ENCODE measurements at places on chromosomes 6 and 20.

- DNase-seq: no peak
- H3K27ac ChIP-seq: no peak overlapping the region
- no peak overlapping the region for H3K4me3 ChIP-seq
- no peaks in the 10 kb centered on the region for H3K36me3 ChIP-seq
- peaks cover 37% of the 10 kb centered on the region for H3K27me3 ChIP-seq
Measured at GRCh38 chr20:38144974-38145728, 19.9 kb downstream of the TGM2 start.

DNA sequence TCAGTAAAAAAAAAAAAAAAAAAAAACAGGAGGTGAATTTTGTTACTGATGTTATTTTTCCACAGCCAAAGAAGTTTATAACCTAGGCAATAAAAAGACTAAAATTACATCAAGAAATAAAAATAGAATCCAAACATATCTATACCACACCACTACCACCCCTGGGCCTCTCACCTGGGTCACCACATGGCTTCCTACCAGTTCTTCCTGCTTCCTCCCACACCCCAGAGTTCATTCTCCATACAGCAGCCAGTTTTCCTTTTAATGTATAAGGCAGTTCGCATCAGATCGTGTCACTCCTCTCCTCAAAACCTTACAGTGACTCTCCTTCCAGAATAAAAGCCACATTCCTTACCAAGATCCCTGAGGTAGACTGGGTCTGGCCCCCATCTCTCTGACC is 23.9 kb downstream of the ROS1 start:
- H3K27me3 ChIP-seq: peaks cover 7% of the 10 kb centered on the region
- no peaks in the 10 kb centered on the region for H3K4me1 ChIP-seq
- H3K4me3 ChIP-seq: no peak overlapping the region
- no peak for DNase-seq

- DNase-seq: peak; percentile 42
- peaks cover 67% of the 10 kb centered on the region for H3K36me3 ChIP-seq
- no peaks in the 10 kb centered on the region for H3K27me3 ChIP-seq
- peak overlapping the region; percentile 81 for H3K27ac ChIP-seq
- peaks cover 48% of the 10 kb centered on the region for H3K4me1 ChIP-seq
Measured at GRCh38 chr6:30720738-30721197, 616 bp downstream of the TUBB start.

- H3K4me3 ChIP-seq: no peak overlapping the region
- no peaks in the 10 kb centered on the region for H3K27me3 ChIP-seq
- no peak for DNase-seq
- no peaks in the 10 kb centered on the region for H3K36me3 ChIP-seq
Measured at GRCh38 chr6:64591676-64592036, 956.1 kb downstream of the PHF3 start.

GRCh38 chr6:16136621-16137450 is 8.0 kb downstream of the MYLIP start:
- peak overlapping the region; percentile 70 for H3K4me3 ChIP-seq
- H3K4me1 ChIP-seq: peaks cover 68% of the 10 kb centered on the region
- no peaks in the 10 kb centered on the region for H3K27me3 ChIP-seq
- peaks cover 86% of the 10 kb centered on the region for H3K36me3 ChIP-seq
- peak overlapping the region; percentile 63 for H3K27ac ChIP-seq
- no peak for DNase-seq

GRCh38 chr6:158324136-158324535 is 11.9 kb downstream of the TULP4 start:
- no peak for DNase-seq
- peaks cover 1% of the 10 kb centered on the region for H3K36me3 ChIP-seq
- peaks cover 32% of the 10 kb centered on the region for H3K4me1 ChIP-seq
- no peaks in the 10 kb centered on the region for H3K27me3 ChIP-seq
- H3K27ac ChIP-seq: no peak overlapping the region

DNA sequence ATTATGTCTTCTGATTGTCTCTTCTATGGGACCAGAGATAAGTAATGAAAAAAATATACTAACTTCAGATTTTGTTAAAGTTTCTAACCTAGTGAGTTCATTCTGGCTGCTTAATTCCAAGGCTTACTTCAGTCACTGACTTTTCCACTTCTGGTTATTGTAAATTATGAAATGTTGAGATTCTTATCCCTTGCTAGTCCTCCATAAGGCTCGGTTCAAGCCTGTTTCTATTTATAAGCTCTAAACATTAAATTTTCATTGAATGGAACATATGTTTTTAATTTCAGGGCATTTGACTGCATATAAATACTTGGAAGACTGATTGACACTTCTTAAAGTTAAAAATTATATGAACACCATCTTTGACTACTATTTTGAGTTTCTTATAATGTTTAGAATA is 23.6 kb upstream of the NKAIN2 start:
- H3K27me3 ChIP-seq: no peaks in the 10 kb centered on the region
- no peak overlapping the region for H3K27ac ChIP-seq
- no peak overlapping the region for H3K4me3 ChIP-seq
- no peaks in the 10 kb centered on the region for H3K4me1 ChIP-seq
- DNase-seq: no peak
- H3K36me3 ChIP-seq: no peaks in the 10 kb centered on the region

GRCh38 chr20:16158976-16159286 is 414.3 kb downstream of the KIF16B start:
- no peak overlapping the region for H3K27ac ChIP-seq
- H3K27me3 ChIP-seq: no peaks in the 10 kb centered on the region
- no peak overlapping the region for H3K4me3 ChIP-seq
- H3K4me1 ChIP-seq: no peaks in the 10 kb centered on the region
- DNase-seq: no peak

DNA sequence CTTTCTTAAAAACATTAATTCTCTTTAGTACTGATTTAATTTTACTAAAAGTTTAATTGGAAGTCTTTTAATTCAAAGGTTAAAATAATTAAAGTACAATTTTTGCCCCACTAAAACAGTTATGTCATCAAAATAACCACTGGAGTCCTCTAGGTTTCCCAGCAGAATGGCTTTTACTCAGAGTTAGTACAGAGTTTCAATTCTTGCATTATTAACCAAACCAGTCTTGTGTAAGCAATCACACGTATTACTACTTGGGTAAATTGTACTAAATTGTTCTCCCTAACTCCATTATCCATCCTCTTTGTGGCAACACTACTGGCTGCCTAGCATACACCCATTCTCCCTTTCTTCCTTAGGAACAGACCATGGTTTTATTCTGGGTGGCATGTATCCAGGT is 36.9 kb downstream of the CDK19 start:
- H3K36me3 ChIP-seq: peaks cover 5% of the 10 kb centered on the region
- H3K4me3 ChIP-seq: no peak overlapping the region
- H3K27me3 ChIP-seq: no peaks in the 10 kb centered on the region
- no peak for DNase-seq
- H3K27ac ChIP-seq: no peak overlapping the region

- peaks cover 22% of the 10 kb centered on the region for H3K4me1 ChIP-seq
Measured at GRCh38 chr6:157034436-157035230, 257.5 kb downstream of the ARID1B start.

GRCh38 chr6:5540370-5540769 is 279.1 kb downstream of the FARS2 start:
- no peak for DNase-seq
- H3K4me3 ChIP-seq: no peak overlapping the region
- peaks cover 3% of the 10 kb centered on the region for H3K36me3 ChIP-seq
- H3K27me3 ChIP-seq: no peaks in the 10 kb centered on the region
- no peak overlapping the region for H3K27ac ChIP-seq
- peaks cover 15% of the 10 kb centered on the region for H3K4me1 ChIP-seq

DNA sequence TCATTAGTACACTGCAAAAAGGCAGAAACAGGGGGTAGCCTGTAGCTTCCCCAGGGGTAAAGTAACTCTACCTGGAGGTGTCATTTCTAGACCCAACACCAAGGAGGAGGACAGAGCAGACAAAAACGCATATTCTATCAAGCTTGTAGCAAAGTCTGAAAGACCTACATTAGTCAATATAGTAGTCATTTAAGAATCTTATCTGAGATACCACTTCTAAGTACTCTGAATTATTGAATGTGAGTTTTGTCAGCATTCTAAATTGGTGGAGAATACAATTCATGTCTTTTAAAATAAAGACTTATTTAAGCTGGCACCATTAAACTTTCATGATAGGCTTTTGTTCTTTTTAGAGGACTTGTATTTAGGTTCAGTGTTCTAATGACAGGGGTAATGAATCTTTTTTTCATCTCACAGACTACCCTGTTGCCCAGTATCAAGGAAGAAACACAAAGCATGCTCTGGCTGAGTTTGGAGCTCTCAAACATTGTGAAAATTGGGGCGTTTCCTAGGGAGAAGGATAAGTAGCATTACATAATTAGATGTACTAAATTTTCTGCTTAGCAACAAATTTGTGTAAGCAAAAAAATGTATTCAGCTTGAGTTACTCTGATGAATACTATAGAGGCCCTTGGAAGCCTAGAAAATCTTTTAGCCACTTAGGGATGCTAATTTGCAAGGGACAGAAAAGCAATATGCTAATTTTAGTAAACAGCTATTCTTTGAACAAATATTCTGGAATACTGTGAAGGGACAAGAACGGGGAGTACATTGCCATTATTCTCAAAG is 255.4 kb upstream of the HSF2 start:
- H3K4me1 ChIP-seq: no peaks in the 10 kb centered on the region
- H3K36me3 ChIP-seq: no peaks in the 10 kb centered on the region
- no peak overlapping the region for H3K4me3 ChIP-seq
- no peak overlapping the region for H3K27ac ChIP-seq

DNA sequence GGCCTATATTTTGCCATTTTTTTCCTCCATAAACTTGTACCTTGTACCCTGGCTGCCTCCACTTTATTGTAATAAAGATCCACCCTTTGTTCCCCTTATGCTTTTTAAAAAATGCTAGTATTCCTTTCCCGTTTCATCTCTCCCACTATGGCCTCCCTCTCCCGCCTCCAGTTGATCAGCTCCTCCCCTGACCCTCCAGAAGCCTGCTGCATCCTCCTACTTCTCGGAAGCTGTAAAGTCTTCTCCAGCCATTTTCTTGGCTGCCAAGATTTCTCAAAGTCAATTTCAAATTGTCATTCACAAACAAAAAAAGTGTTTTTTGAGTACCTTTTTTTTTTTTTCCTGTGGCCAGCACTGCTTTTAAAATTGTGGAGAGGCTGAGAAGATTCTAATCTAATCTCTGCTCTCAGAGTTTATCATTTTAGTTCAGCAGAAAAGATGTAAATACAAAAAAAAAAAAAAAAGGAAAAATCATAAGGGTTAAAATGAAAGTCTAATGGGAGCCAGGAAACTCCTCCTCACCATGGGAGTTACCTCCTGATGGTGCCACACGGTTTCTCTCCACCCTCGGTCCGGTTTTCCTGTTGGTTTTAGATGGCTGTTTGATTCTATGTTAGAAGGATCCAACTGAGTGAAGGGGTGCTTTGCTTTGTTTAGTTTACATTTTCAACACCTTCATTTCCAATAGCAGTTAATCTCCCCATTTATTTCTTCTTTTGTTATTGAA is 103.0 kb upstream of the KCNK16 start:
- no peak overlapping the region for H3K27ac ChIP-seq
- H3K4me3 ChIP-seq: no peak overlapping the region
- H3K27me3 ChIP-seq: peaks cover 26% of the 10 kb centered on the region
- no peak for DNase-seq
- H3K4me1 ChIP-seq: no peaks in the 10 kb centered on the region
- peaks cover 2% of the 10 kb centered on the region for H3K36me3 ChIP-seq

DNA sequence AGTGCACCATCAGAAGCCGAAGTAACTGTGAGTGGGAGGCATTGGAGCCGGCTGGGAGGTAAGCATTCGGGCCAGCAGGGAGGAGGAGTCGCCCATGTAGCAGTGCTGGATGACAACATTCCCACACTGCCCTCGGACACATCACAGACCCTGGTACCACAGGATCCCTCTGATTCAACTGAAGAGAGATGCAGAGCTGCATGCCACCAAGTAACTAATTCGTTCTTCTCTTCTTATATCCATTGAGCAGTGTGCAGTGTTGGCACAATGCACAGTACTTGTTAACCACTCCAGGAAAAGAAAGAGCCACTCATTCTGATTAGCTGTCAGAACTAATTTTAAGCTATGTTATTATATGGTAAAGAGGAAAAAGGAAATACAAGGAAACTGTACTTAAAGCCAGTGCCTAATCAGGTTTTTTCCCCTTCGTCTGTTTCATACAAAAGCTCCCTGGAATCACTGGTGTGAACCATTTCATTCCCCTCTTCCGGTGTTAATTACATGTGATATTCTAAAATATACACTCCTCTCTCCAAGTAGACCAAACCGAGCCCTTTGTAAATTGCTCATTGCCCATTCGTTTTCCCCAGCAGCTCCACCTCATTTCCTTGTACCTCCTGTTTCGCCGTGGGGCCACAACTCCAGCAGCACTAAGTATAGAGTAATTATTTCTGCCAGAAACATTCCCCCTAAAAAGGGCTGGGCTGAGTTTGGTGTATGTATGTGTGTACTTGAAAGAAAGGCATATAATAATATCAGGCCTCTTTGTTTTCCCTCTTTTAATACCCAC is 32.4 kb upstream of the ADTRP start:
- H3K36me3 ChIP-seq: no peaks in the 10 kb centered on the region
- no peak for DNase-seq
- H3K27ac ChIP-seq: no peak overlapping the region
- H3K4me1 ChIP-seq: no peaks in the 10 kb centered on the region

DNA sequence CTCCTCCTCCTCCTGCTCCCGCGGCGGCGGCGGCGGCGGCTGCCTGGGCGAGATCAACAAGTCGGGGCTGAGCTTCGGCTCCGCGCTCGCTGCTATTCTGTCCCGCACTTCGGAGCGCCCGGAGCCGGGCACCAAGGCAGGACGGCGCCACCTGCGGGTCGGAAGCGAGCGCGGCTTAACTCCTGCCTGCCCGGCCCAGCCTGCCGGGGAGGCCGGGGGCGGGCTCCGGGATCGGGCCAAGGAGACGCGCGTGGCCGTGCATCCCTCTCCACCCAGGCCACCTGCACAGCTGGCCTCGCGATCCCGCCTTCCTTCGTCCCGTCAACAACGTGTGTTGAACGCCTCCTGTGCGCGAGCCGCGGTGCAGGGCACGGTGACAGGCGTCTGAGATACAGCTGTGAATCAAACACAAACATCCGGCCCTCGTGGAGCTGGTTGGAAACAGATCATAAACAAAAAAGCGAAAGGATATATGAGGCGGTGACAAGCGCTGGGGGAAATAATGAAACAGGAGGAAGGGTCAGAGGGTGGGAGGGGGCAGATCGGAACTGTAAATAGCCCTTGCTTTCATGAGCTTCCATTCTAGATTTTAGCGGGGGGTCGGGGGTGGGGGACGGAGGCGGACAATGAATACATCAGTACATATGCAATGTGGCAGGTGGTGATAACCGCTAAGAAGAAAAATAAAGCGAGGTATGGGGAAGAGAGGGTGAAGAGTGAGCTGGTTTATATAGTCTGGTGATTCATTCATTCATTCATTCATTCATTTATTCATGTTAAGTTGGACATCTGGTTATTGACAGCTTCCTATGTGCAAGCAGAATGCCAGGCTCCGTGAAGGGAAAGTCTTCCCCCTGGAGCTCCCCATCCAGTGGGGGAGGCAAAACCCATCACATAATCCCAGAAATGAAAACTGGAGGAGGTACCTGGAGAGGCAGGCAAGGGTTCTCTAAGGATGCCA is 2.0 kb upstream of the KCNB1 start:
- peaks cover 4% of the 10 kb centered on the region for H3K36me3 ChIP-seq
- peak overlapping the region; percentile 1 for H3K27ac ChIP-seq
- H3K27me3 ChIP-seq: peaks cover 63% of the 10 kb centered on the region
- H3K4me3 ChIP-seq: peak overlapping the region; percentile 82
- peak; percentile 27 for DNase-seq
- H3K4me1 ChIP-seq: peaks cover 6% of the 10 kb centered on the region

Data from effector memory CD8-positive, alpha-beta T cell (primary cell).